ENCODE measurements at places on chromosomes 12 and 14.

GRCh38 chr12:19190292-19191031 lies 60.9 kb downstream of the PLEKHA5 start:
- DNase-seq, result no peak

- no peak for DNase-seq
These were observed 51.9 kb downstream of the CCDC91 start for GRCh38 chr12:28242129-28242495.

DNA sequence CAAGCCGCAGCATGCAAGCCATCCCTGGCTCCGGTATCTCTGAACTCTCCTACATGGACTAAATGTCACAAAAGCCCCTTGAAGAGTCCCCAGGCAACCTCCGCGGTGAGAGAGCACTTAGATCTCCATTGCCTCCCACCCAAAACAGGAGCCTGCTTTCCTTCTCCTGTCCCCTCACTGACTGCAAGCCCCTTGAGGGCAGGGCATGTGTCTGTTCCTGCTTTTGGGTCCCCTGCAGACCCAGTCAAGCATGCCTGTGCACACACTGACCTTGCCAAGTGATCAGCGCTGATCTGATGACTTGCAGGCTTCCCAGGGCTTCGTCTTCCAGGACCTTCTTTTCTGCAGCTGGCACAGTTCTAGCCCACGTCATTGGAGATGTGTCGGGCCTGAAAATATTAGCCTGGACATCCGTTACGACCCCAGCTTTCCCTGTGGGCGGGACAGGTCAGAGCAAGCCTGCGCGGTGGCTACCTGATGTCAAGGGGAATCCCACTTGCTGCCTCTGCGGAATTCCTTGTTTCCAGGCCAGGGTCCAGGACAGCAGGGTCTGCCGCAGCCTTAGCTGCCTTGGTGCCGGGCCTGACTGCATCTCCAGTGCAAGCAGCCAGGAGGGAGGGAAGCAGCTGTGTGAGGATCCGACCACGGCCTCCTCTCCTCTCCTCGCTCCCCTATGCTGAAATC lies 92.5 kb downstream of the FBXL14 start:
- DNase-seq, result no peak

DNA sequence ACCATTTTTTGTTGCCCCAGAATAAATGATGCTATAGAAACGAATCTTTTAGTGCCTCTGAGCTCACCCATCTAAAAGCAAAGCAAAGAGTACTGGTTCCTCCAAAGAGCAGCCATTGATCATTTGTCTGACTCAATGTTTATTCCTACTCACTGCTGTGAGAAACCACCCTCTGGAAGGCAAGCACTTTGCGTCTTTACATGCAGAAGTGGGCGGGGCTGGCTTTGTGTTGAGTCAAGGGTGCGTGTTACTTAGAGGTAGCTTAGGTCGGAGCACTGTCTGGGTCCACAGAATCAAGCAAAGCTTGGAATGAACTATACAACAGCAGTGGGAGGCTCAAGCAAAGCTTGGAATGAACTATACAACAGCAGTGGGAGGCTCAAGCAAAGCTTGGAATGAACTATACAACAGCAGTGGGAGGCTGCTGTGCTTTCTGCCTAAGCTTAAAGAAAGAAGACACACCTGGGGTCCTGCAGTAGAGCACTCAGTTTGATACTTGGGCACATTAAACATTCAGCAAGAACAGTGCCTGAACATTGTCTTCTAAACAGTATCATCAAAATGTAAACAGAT lies 77.2 kb upstream of the PRICKLE1 start:
- DNase-seq, result no peak

DNA sequence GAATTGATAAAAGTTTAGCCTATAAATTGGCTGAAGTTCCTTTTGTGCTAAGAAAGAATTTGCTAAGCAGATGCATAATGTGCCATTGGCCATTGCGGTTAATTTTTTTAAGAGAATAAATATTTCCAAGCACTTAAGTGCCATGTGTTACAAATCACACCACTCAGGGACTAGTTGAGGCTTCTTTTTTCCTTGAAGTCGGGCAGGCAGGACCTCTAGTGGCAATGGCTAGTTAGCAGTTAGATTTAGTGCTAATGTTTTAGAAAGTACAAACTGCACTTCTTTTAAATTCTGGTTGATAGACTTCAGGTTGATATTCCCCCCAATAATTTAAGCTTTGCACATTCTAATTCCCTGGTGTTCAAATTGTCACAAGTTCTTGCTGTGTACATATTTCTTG lies 294.3 kb downstream of the APAF1 start:
- DNase-seq, result no peak

- DNase-seq, result no peak
These were observed 13.9 kb upstream of the CLEC4E start for GRCh38 chr12:8554451-8555195.

DNA sequence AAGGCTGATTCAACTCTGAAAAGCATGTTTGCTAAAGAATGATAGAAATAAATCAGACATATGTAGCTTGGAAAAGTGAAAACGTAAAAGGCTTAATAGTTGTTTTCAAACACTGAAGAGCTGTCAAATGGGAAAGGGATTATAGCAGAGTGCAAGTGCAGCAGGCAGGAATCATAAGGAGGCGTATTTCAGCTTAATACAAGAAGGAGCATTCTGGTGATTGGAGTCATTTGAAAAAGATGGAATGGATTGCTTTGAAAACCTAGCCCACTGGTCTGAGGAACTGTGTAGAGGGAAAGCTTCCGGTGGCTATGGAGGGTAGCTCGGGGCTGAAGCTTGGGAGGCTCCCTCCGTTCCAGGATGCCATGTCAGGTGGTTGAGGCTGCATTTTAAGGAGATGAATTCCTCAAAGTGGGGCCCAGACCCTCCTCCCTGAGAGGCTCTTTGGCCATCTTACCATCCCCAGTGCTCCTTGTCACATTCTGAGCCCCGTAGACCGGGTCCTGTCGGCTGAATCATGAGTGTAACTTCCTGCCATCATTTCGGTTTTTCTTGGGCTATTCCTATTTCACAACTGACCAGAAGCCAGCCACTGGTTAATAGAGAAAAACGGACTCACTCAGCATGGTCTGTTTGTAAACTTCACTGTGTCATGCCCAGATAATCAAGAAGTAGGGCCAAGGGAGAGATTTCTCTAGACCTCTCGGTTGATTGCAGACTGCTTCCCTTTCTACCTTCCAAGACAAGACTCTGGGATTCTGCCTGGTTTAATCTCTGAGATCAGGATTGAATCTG lies 6.5 kb downstream of the WNT5B start:
- no peak for DNase-seq

DNA sequence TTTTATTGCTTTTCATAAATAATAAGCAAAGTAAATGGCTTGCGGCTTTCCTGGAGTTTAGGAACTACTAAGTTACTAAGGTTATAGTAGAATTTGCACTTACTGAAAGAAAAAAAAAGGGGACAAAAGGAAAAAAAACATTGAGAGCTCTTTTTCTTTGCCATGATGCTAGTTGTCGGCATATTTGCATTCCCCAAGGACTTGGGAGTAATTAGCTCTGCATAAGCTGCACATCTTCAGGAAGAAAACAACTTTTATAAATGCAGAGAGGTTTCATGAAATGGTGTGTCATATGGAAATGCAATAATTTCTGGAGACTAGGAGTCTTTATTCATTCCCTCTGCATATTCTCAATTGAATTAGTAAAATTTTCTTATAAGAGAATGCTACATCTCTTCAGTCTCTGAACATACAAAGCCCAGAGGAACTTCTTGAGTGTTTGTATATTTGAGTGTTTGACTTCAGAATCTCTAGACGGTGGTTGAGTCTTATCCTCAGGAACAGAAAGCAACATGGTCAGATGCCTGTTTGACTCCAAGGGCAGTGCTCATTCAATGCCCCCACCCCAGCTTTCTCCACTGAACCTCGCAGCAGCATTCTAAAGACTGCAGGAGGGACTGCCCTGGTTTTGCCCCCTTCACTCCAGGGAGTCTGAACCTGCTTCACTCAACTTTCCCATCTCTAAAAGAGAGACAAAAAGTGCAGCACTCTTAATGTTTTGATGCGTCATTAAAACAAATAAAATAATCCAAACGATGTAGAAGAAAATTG lies 158.9 kb upstream of the EEA1 start:
- no peak for DNase-seq

GRCh38 chr12:114450515-114451300 lies 44.8 kb upstream of the TBX5 start:
- no peak for DNase-seq

DNA sequence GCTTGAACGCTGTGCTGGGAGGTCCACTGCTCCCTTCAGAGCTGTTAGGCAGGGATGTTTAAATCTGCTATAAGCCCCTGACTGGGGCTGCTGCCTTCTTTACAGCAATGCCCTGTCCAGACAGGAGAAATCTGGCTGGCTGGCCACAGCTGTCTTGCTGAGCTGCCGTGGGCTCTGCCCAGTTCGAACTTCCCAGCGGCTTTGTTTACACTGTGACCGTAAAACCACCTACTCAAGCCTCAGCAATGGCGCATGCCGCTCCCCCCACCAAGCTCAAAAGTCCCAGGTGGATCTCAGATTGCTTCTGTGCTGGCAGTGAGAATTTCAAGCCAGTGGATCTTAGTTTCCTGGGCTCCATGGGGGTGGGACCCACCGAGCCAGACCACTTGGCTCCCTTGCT lies 35.8 kb downstream of the CKAP4 start:
- DNase-seq, result no peak

All from activated CD8-positive, alpha-beta memory T cell treated with anti-CD3 and anti-CD28 coated beads for 4 hours (primary cell).